ENCODE measurements at places on chromosomes 6 and 20.
A peak's percentile ranks its signal among the peaks of the same experiment; 100 is the strongest.

DNA sequence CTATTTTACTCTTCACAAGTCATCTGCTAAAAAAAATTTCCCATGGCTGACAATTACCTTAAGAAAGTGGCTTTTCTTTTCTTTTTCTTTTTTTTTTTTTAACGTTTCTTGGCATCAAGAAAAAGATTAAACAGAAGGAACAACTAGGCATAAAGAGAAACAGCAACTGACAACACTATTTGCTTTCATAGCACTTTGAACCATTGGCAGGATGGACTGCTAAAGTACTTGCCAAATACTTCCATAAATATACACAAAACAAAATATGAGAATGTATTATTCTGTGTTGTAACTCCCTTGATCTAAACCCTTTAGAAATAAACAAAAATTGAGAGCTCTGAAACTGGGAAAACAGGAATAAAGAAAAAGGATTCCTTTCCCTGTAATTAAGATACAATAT is 20.0 kb upstream of the PLN start:
- no peak for DNase-seq
- H3K27me3 ChIP-seq, result no peaks in the 10 kb centered on the region
- H3K36me3 ChIP-seq, result no peaks in the 10 kb centered on the region
- H3K4me1 ChIP-seq, result no peaks in the 10 kb centered on the region
- H3K4me3 ChIP-seq, result no peak overlapping the region
- no peak overlapping the region for H3K27ac ChIP-seq

DNA sequence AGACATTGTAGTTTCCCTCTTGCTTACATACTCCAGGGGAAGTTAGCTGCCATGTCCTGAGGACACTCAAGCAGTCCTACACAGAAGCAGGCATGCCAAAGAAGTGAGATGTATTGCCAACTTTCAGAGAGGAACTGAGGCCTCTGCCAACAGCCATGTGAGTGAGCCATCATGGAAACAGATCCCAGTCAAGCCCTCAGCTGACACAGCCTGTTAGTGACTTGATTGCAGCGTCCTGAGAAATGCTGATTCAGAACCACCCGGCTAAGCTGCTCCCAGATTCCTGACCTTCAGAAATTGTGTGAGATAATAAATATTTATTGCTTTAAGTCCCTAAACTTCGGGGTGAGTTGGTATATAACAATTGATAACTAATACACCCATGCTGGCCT is 38.1 kb downstream of the GSTA2 start:
- peak overlapping the region; percentile 50 for H3K4me3 ChIP-seq
- H3K27me3 ChIP-seq, result no peaks in the 10 kb centered on the region
- no peaks in the 10 kb centered on the region for H3K36me3 ChIP-seq
- no peak overlapping the region for H3K27ac ChIP-seq
- no peaks in the 10 kb centered on the region for H3K4me1 ChIP-seq
- no peak for DNase-seq

DNA sequence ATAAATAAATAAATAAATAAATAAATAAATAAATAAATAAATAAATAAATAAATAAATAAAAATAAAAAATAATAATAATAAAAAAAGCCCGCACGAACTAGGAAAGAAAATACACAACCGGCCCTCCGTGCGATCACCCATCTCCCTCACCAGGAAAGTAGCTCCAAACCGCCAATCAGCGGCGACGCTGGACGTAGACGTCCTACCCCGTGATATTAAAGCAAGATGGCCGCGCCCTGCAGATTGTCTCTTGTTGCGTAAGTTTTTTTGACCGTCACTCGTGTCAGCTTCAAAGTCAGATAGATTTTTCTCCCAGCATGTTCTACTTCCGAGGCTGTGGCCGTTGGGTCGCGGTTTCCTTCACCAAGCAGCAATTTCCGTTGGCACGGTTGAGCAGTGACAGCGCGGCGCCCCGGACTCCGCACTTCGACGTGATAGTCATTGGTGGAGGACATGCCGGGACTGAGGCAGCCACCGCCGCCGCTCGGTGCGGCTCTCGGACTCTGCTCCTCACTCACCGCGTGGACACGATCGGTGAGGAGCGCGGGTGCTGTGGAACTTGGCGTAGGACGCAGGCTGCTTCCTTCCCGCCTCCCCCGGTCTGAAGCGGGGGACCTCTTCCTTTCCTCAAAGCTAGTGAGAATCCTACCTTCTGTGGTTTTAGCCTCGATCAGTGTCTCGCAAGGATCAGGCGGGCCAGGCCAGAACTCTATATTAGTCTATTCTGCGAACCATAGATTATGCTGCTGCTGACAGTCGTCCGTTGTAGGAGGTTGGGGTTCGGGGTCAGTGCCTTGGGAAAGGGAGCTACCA is at the start of gene MTO1:
Gene MTO1 (plus strand): TSS at position 201 of the 814 bp plus-strand sequence. CDS start 118 bp downstream, at position 319.
- peaks cover 12% of the 10 kb centered on the region for H3K4me1 ChIP-seq
- H3K36me3 ChIP-seq, result peaks cover 13% of the 10 kb centered on the region
- peak within 1 kb of the TSS; percentile 68 for H3K27ac ChIP-seq
- no peaks in the 10 kb centered on the region for H3K27me3 ChIP-seq
- peak; percentile 60 for DNase-seq

DNA sequence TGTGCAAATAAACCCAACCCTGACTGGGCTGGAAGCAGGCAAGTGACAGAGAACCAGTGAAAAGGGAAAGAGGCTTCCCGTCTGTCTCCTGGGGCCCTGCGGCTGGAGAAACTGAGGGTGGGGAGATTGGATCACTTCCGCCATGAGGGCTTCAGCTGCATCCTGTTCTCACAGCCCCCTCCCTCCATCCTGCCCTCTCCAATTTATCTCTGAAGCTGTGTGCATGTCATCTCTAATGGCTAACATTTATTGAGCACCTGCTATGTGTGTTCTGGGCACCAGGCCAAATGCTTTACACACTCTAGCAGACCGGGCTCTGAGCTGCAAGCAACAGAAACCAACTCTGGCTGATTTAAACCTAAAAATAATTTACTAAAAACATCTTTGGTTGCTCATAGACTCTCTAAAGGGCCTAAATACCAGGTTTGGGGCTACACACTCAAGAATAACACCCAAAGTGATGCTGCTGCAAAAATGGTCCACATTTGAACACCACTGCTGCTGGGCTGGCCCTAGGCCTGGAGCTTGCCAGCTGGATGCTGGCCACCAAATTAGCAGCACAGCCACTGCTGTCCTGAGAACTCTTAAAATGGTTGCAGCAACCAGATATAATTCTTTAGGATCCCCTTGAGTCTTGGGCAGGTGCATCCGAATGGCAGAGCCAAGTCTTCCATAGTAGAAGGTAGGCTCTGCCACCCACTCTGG is 123.6 kb upstream of the LRFN2 start:
- H3K27ac ChIP-seq, result no peak overlapping the region
- H3K4me1 ChIP-seq, result peaks cover 9% of the 10 kb centered on the region
- H3K4me3 ChIP-seq, result no peak overlapping the region
- H3K36me3 ChIP-seq, result no peaks in the 10 kb centered on the region

DNA sequence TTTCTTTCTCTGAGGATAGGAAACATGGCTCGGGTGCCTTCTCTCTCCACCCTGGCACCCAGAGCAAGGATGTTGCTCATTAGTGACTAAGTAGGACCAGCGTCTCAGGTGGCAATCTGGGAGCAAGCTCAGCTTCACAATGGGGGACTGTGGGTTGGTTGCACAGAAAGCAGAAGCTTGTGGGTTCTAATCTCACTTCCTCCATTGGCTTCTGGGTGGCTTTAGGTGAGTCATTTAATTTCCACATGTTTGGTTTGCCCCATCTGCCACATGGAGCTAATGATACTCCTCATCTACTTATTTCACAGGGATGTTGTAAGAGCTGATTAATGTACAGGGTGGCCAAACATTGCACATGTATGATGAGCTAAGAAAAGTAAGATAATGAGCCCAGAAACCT is 54.8 kb upstream of the AKIRIN2 start:
- H3K27me3 ChIP-seq, result no peaks in the 10 kb centered on the region
- no peak overlapping the region for H3K4me3 ChIP-seq
- no peaks in the 10 kb centered on the region for H3K4me1 ChIP-seq
- no peaks in the 10 kb centered on the region for H3K36me3 ChIP-seq

- no peak for DNase-seq
- H3K36me3 ChIP-seq, result peaks cover 2% of the 10 kb centered on the region
- no peaks in the 10 kb centered on the region for H3K27me3 ChIP-seq
- no peak overlapping the region for H3K27ac ChIP-seq
These were observed 57.1 kb downstream of the TNFRSF21 start for GRCh38 chr6:47252633-47253032.

- H3K27me3 ChIP-seq, result peaks cover 16% of the 10 kb centered on the region
- peaks cover 8% of the 10 kb centered on the region for H3K36me3 ChIP-seq
- peak; percentile 29 for DNase-seq
- H3K27ac ChIP-seq, result no peak overlapping the region
- H3K4me3 ChIP-seq, result no peak overlapping the region
These were observed 1.2 kb upstream of the RBM38 start for GRCh38 chr20:57389695-57390603.

DNA sequence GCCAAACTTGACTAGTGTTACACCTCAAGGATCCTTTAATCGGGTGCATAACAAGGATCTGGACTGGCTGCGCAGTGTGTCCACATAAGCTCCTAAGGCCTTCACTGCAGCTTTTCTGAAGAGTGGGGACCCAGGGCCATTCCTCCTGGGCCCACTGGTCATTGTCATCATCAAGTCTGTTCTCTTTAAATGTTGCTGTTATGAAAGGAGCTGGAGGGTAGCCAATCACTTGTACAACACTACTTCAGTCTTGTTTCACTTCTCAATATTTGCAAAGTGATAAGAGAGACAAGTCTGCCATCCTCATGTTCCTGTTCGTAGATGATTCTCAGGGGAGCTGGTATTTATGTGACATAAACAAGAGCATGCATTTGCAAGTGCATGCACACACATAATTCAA is 149.8 kb downstream of the SYNDIG1 start:
- no peak overlapping the region for H3K4me3 ChIP-seq
- DNase-seq, result no peak
- no peak overlapping the region for H3K27ac ChIP-seq
- no peaks in the 10 kb centered on the region for H3K4me1 ChIP-seq
- H3K36me3 ChIP-seq, result no peaks in the 10 kb centered on the region
- H3K27me3 ChIP-seq, result no peaks in the 10 kb centered on the region

- no peaks in the 10 kb centered on the region for H3K27me3 ChIP-seq
- no peaks in the 10 kb centered on the region for H3K4me1 ChIP-seq
- DNase-seq, result no peak
- H3K4me3 ChIP-seq, result no peak overlapping the region
- H3K27ac ChIP-seq, result no peak overlapping the region
- no peaks in the 10 kb centered on the region for H3K36me3 ChIP-seq
These were observed 86.1 kb upstream of the TCF21 start for GRCh38 chr6:133802861-133803260.

DNA sequence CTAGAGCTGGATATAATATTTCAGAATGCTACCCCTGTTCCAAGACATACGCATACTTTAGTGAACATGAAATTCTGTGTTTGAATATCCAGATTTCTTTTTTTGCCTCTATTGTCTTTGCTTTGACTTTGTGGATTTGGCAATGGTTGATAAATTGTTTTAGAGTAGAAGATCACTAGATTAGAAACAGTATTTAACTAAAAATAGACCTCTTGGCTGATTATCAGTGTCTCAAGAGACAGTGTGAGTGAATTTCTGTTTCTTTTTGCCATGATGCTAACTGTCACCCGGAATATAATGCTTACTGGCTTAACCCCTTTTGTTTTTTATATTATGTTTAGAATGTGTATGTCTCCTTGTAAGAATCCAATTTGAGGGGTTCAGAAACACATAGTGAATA is 102.5 kb downstream of the PLCB1 start:
- H3K36me3 ChIP-seq, result no peaks in the 10 kb centered on the region
- no peak overlapping the region for H3K4me3 ChIP-seq
- no peaks in the 10 kb centered on the region for H3K27me3 ChIP-seq
- no peaks in the 10 kb centered on the region for H3K4me1 ChIP-seq

DNA sequence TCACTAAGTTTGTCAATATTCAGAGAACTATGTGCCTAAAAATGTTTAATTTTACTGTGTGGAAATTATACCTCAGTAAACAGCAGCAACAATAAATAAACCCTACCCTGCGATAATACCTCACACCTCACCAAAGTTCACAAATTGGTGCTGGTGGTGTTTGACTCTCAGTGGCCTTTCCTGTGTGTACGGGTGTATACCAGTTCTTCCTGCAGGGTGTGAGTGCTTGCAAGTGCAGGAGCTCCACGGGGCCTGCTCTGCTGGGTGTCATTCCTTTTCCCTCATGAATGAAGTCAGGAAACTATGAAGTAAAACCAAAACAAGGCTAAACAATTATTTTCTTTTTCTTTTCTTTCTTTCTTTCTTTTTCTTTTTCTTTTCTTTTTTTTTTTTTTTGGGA is 4.1 kb upstream of the ENPP5 start:
- H3K36me3 ChIP-seq, result no peaks in the 10 kb centered on the region
- peaks cover 27% of the 10 kb centered on the region for H3K27me3 ChIP-seq
- no peak for DNase-seq
- no peaks in the 10 kb centered on the region for H3K4me1 ChIP-seq

GRCh38 chr20:63979229-63979556 is 249 bp downstream of the SAMD10 start:
- peaks cover 8% of the 10 kb centered on the region for H3K36me3 ChIP-seq
- no peak for DNase-seq
- no peak overlapping the region for H3K27ac ChIP-seq
- no peaks in the 10 kb centered on the region for H3K27me3 ChIP-seq
